ENCODE measurements at places on chromosomes 16 and 17.

GRCh38 chr17:66985338-66986237 lies 21.1 kb downstream of the CACNG4 start:
- no peak for DNase-seq

DNA sequence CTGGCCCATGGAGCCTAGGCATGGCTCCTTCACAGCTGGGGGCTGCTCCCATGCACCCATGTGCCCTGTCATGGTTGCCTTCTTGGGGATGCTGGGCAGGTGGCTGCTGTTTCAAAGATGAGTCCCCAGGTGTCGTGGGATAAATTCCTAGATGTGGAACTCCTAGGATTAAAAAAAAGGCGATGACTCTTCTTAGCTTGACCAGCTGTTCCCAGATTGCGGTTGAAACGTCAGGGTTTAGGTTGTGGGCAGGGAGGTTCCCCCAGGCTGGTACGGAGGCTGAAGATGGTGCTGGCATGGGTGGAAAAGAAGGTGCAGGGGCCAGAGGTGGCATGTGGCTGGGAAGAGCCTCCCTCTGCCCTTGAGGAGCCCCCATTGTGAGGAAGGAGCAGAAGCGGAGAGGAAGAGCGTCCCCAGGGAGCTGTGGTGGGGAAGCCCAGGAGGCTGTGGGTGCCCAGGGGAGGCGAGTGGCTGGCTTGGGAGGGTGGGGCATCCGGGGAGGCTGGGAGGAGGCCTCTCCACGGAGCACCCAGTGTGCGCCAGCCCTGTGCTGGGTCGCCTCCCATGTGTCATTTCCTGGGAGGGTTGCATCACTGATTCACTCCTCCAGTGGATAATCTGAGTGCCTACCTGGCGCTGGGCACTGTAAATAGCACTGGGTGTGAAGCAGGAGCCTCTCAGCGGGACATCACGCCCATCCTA lies 7.5 kb upstream of the KCNJ12 start:
- no peak for DNase-seq

GRCh38 chr16:10552998-10553491 lies 27.4 kb downstream of the EMP2 start:
- DNase-seq, result no peak

- DNase-seq, result no peak
Observed at GRCh38 chr17:45383003-45383402, 49.7 kb downstream of the ARHGAP27 start.

DNA sequence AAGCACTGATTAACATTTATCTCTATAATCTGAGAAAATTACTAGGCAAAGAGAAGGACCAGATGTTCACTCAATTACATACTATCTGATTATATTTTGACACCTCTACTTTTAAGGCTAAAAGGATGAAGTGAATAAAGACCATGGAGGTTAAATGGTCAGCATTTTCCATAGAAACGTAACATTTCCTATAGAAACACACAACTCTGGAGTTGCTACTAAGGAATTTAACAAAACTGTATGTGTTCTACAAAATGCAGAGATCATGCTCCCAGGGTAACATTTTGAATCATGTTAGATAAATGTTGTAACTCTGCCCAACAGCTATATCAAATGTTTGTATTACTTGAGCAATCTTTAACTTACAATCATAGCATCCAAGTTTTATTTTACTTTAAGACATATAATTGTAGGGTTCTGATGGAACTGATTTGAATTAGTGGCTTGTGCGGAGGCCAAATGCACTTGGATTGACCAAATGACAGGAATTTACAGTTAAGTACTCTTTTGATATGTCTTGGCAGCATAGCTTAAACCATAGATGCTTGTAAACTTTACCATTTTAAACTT lies 97.7 kb downstream of the RPGRIP1L start:
- no peak for DNase-seq

GRCh38 chr16:60204181-60204580 lies 1470.1 kb upstream of the GOT2 start:
- peak; percentile 54 for DNase-seq

DNA sequence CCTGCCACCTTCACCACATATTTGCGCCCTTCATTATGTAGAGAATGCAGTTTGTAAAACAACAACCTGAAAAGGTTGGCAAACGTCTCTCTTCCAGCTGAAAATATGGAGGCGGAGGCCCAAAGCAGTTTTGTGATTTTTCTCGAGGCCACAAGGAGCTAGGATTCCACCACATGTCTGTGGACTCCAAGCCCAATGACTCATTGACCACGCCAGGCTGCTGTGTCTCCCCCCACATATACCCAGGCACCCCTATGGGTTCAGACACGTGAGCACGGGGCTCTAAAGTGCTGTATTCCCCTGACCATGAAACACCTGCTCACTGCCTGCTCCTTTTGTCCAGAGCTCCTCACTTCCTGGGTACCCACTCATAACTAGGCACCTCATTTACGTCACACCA lies 121.4 kb upstream of the CDH5 start:
- DNase-seq, result no peak

GRCh38 chr17:1628856-1629503 lies 346 bp upstream of the SLC43A2 start:
- peak; percentile 77 for DNase-seq

GRCh38 chr17:5557990-5558389 lies 26.3 kb downstream of the NLRP1 start:
- DNase-seq, result no peak

DNA sequence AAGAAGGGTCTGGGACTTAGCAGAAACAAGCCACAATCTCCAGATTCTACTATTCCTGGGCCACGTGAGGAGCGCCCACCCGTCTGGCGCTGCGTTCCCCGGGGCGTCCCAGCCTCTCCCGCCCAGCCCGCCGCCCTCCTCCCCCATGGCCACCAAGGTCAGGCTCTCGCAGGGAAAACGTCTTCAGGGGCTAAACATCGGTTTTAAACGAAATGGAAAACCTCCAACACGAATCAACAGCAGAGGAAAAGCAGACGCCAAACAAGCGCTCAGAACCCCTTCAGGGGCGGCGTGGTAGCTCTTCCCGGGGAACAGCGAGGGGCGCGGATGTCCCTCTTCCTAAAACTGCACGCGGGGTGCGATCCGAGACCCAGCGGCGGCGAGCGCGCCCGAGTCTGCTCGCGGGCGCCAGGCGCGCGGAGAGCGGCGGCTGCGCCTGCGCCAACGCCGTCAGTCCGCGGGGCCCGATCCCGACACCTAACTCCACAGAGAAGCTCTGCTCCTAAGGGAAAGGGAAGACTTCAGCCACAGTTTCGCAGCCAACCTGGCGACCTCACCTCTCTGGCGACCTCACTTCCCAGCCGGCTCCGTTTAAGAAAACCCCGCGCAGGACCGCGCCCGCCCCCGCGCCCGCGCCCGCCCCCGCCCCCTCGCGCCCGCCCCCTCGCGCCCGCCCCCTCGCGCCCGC lies 505 bp upstream of the COG1 start:
- DNase-seq, result peak; percentile 39

DNA sequence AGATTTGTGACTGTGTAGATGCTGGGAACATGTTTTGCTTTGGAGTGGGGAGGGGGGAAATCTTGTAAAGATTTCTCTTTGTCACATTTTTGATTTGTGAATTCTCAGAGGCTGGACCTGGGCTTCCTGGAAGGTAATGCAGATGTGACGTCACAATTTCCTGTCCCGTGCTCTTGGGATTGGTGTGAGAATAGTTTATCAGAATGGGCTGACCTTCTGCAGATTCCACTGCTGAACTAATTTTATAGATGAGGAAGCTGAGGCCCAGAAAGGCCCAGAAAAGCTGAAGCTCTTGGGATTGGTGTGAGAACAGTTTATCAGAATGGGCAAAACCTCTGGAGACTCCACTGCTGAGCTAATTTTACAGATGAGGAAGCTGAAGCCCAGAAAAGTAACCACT lies 34.0 kb downstream of the HS3ST3B1 start:
- DNase-seq, result no peak

GRCh38 chr17:40522250-40522960 lies 21.0 kb upstream of the TNS4 start:
- DNase-seq, result no peak

DNA sequence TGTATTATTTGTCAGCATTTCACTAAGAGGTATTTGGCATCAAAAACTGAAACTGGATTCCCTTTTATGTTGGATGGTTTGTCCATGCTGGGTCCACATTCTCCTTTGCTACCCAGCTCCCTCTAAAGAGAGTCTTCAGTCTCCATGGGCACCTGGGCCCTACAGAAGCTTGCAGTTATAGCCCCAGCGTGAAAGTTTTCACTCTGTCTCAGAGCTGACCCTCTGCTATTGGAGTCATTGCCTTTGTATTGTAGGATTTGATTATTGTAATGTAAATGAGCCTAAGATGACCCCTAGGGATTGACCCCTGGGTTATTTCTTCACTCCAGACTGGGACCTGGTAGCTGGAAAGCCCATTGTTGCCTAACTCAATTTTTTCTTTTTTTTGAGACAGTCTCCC lies 1026.5 kb upstream of the EEF2KMT start:
- DNase-seq, result no peak

GRCh38 chr16:49352892-49353291 lies 20.7 kb upstream of the C16orf78 start:
- DNase-seq, result no peak

DNA sequence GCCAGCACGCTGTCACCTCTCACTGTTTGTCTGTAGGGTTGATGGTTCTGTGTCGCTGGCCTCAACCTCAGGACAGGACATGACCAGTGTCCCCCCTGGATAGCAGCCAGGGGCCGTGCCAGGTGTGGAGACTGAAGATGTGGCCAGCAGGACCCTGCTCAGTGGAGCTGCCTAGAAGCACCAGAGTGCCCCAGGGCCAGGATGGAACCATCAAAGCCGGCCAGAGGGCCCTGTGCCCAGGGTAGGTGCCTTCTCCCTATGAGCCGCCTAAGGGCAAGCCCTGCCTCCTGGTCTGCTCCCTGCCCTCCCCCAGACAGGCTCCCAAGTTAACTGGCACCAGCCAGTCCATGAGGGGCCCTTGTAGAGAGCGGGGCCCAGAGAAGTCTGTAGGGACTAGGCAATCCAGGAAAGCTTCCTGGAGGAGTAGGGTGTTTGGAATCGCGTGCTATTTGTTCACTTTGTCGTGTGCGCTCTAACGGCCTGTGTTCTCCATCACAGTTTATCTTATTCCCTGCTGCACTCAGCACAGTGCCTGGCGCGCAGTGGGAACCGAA lies 546 bp upstream of the NDUFB10 start:
- no peak for DNase-seq

GRCh38 chr17:56936697-56937322 lies 23.0 kb upstream of the TRIM25 start:
- DNase-seq, result no peak

DNA sequence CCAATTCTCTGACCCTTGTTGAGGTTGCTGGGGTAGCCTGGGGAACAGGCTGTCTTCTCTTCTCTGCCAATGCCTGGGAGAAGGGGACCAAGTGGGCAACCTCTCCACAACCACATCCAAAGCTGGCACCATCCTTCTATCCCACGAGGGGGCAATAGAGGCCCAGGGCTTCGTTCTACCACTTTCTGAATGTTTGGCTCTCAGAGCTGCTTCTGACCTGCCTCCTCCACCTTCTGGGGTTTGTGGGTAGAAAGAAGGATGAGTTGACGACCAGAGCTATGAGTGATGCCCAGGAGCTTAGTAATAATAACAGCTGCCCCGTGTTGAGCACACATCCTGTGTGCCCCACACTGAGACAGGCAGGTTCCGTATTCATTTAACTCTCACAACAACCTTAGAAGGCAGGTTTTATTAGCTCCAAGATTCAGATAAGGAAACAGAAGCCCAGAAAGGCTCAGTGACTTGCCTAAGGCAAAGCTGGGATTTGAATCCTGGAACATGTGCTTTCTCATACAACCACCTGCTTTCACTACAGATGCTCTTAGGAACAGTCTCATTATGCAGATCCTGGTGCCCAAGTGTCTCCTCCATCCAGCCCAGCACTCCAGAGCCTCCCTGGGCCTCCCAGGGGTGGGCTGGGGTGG lies 11.1 kb downstream of the TSPOAP1 start:
- DNase-seq, result peak; percentile 9

DNA sequence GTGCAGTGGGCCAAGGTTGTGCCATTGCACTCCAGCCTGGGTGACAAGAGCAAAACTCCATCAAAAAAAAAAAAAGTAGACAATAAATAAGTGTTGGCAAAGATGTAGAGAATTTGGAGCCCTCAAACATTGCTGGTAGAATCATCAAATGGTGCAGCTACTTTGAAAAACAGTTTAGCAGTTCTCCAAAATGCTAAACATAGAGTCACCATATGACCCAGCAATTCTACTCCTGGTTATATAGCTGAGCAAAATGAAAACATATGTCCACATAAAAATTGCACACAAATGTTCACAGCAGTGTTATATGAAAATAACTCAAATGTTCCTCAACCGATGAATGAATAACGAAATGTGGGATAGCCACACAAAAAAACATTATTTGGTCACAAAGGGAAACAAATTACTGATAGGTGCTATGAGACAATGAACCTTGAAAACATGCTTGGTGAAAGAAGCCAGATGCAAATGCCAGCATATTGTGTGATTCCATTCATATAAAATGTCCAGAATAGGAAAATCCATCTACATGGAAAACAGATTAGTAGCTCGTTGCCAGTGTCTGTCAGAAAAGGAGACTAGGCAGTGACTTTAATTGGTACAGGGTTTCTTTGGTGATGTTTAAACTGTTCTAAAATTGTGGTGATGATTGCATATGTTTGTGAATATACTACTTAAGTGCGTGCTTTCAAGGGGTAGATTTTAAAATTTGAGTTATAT lies 12.7 kb upstream of the RABEP1 start:
- DNase-seq, result no peak

DNA sequence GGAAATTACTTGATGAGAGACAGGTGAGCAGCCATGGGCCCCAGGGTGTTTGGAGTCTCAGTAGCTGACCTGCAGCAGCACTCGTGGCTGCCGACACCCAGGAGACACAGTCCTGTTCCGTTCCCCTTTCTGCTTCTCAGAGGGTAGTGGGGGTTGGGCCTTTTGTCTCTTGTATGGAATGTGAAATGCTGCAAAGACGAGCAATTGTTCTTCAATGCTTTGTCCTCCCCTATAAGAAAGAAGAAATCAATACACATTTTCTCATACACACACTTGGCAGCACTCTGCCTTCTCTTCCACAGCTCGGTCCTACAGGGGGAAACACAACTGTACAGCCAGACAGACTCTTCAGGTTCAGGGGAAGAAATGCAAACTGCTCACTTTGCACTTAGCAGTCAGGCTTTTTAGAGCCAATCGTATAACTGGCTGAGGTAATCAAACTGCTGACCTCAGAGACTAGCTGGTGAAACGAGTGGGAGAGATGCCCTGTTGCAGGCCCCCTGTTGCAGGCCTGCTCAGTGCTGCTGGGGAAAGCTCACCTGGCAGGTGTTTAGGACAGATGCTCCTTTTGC lies 96.7 kb downstream of the AATF start:
- DNase-seq, result no peak

- peak; percentile 54 for DNase-seq
Observed at GRCh38 chr16:14284930-14285512, 213.9 kb downstream of the MRTFB start.

DNA sequence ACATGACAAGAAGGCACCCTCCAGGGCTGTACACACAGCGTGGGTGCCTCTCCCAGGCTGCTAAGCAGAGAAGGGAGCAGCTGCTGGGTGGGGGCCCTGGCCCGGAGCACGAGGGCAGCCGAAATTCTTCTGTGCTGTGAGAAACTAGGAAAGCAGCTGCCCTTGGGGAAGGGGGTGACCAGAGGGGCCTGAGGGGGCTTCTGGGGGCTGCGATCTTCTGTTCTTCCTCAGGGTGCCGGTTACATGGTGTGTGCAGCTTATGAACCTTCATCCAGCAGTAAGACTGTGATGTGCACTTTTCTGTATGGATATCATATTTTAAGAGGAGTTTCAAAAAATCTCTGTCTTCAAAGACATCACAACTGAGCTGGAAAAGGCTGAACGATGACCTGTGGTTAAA lies 43.2 kb upstream of the METRNL start:
- no peak for DNase-seq

- no peak for DNase-seq
Observed at GRCh38 chr17:42342242-42343008, 45.8 kb downstream of the STAT3 start.

- no peak for DNase-seq
Observed at GRCh38 chr16:3135126-3135715, 392 bp downstream of the ZNF213 start.

All from HS-5 (cell line).